Vagina (tissue), 2 donors: ENCODE measurements at places on chromosomes 3 and 15. TPM values are rescaled to one million over a fixed set of nuclear protein-coding genes. Genes with fewer than 3 reads are reported as not detected.

TGM4 gene
- not detected for total RNA-seq

DNA sequence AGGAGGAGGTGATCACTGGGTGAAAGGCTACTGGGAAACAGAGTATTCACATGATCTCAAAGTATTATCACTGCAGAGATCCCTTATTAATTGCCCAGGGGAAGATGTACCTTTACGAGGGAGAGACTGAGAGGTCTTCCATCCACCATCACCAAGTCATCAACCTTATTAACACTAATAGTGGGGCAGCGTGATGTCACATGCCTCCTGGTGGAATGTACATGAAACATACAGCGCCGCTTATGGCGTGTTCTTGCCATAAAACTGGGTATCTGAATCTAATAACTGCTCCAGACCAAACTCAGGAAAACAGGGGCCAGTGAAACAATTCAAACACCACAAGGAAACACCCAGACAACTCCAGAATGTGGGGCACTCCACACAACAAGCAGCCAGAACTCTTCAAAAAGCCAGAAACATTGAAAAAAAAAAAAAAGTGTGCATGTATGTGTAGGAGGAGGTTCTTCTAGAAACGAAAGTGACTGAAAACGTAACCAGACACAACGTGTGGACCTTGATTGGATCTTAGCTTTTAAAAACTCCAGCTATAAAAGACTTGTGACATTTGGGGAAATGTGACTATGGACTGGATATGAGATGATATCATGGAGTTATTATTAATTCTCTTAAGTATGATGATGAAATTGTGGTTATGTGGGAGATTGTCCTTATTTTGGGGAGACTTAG, 4.6 kb downstream of the STIMATE start:
- DNase-seq: peak; percentile 25

DNA sequence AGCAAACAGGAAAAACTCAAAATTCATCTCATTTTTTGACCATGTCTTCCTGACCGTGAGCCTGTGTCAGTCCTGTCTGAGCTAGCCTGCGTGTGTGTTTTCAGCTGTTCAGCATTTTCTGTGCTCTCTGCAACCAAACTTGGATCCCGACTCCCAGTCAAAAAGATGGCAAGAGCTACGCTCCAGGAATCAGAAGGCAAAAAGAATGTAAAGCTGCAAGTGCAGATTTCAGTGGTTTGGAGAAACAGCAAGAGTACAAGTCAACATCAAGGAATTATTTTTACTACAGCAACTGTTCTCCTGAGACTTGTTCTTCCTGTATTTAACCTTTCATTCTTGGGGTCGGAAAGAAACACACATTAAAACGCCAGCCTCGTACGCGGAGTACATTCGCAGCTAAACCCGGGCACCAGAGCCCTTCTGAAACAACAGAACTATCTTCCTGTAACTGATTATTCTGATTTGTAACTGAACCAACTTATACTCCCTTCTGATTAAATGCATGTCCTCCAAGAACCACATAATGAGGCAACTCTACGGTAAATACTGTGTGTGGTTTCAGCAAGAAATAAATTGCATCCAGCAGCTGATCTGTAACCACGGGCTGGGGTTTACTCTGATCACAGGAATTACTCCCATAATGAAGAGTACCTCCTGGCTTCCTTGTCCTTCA, 107.4 kb downstream of the LRIG1 start:
- DNase-seq: no peak

DNAJC13 gene
- 26.5 TPM for total RNA-seq

- DNase-seq: no peak
These were observed 112.2 kb upstream of the SLC6A11 start for GRCh38 chr3:10703875-10704274.

DNA sequence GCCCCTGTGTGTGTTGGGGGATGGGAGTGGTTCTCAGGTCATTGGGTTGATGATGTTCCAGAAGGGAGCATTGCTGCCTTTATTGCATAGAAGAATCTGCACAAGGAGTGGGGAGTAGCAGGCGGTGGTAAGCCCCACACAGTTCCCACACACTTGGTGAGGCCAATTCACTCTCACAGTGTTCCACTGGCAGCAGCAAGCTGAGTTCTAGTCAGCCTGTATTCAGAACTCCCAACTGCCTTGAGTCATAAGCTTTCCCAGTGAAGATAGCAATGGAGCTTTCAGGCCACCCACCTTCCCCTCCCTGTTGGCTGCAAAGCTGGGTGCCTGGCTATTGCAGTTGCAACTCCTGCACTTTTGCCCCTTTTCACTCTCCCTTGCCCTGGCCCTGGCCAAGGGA, 181.1 kb upstream of the RBMS3 start:
- DNase-seq: no peak

DNA sequence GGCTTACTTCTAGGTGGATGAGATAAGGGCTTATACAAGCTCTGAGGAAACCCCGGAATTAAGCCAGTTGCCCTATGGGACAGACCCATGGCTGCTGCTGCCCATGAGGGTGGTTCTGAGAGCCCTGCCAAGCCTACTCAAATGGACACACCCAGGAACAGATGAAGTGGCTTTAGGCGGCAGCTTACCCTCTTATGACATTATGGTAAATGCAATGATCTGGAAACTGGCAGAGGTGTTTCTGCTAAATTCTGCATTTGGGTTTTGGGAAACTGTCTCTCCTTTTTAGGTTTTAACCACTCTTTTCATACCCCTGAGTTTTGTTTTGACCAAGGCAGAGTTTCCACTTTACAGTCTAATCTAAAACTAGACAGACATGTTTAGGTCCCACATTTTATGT, 9.0 kb upstream of the ZBED2 start:
- DNase-seq: no peak

UCN2 gene
- 5.2 TPM for total RNA-seq

DNA sequence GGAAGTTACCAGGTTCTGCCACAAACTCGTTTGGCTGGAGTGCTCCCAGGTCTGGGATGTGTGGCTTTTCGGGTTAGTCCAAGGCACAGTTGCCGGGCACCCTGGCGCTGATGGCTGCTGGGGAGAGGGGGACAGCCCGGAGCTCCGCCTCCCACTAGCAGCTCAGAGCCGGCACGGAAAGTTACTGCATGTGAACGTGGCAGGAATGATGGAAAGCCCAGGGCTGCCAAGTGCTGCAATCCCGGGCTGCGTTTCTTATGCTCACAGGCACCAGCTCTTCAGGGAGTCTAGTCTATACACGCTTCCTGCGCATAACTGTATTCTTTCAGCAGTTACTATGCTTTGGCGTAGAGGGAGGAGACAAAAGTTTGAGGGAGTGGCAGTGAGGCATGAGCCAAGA, 141.8 kb upstream of the ICE2 start:
- DNase-seq: no peak

DNA sequence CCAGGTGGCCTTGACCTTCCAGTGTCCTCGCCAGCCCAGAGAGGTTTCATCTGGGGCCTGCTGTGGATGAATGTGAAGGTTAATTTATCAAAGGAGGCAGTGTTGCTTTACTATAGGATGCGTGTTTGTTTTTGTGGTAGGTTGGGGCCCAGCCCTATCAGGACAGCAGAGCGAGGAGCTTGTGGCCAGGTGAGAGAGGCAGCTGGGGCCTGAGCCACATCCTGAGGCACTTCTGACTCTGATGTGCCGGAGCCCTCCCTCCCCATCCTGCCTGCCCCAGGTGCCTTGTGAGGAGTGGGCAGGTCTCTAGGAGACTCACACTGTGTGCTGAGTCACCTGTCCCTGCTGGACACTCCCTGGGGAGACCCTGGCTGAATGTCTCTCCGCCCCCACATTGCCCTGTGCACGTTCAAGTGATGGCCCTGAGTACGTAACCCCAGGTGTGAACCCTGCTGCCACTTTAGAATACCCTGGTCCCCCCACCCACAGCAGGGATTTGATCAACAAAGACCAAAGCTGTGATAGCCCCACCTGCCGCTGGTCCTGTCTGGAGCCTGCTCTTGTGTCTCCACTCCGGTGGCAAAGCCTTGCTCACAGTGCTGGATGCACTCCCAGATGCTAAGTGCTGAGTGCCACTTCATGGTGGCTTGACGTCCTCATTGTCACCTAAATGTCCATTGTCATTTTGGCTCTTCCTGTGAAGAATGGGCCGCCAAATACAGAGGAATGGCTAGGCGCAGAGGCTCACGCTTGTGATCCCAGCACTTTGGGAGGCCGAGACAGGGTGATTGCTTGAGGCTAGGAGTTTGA, 16.0 kb downstream of the FBLN2 start:
- no peak for DNase-seq

DNA sequence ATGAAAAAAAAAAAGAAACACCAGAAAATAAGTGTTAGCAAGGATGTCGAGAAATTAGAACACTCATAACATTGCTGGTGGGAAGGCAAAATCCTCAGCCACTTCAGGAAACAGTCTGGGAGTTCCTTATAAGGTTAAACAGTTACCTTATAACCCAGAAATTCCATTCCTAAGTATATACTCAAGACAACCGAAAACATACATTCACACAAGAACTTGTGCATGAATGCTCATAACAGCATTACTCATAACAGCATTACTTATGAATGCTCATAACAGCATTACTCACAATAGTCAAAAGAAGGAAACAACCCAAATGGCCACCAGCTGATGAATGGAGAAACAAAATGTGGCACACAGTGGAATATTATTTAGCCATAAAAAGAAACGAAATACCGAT, 34.8 kb upstream of the DCP1A start:
- DNase-seq: no peak

GRCh38 chr15:58726867-58727266, 22.6 kb downstream of the ADAM10 start:
- DNase-seq: no peak

DNA sequence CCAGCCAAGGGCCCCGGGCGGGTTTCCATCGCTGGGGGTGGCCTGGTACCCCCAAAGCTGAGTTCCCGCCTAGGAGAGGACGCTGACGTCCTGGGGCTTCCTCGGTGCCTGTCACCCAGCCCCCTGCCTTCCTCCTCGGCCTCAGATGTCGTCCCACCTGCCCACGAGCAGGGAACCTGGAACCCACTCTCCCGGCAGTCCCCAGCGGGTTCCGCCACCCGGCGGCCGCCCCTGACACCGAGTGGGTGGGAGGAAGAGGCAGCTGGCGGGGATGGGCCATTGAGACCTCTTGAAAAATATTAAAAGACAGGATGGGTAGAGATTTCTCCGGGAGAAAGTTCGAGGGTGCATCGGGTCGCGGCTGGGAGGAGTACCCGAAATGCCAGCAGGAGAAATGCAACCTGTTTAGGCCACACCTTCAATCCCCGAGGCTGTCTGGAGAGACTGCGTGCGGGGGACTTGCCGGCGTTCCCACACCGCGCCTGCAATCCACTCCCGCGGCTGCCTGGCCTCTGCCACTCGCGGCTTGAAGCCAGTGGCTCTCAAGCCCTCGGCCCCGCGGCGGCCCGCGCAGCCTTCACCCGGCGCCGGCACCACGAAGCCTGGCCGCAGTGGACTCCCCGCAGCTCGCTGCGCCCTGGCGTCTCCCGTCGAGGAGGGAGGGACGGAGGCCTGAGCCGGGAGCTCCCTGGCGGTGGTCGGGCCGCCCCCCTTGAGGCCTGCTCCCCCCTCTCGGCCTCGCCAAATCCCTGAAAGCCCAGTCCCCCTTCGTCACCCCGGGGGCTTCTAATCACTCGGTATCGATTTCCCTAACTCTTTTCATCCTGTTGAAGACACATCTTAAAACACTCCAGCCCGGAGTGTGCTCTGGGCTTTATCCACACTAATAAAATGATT, 8.6 kb upstream of the NR2F2 start:
- no peak for DNase-seq

DNA sequence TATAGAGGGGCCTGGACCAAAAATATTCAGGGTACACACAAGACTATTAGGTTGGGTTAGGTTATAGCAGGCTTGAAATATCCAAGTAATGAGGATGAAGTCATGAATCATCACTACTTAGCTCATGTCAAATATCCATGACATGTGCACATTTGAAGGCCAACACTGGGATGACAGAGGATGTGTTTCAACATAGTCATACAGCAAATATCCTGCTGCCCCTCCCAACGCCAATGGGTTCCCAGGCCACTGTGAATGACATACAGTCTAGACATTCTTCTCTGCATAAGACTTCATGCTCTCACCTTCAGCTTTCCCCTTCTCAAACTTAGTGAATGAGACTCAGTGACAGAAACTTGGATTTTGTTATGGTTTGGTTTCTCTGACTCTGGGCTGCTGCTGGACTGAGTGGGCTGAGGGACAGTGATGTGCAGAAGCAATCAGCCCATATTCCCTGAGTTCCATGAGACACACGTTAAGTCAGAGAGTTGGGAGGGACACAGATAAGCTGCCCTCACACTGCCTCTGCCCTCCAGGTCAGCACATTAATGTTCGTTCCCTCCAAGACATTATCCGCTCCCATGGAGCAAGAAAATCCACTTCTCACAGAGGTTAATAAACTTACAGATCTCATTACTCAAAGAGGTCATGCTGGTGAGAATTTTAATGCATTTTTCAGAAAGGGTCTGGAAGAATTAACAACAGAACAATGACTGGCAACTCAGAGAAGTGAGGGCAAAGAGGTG, 15.4 kb downstream of the HOMER2 start:
- DNase-seq: no peak

DNA sequence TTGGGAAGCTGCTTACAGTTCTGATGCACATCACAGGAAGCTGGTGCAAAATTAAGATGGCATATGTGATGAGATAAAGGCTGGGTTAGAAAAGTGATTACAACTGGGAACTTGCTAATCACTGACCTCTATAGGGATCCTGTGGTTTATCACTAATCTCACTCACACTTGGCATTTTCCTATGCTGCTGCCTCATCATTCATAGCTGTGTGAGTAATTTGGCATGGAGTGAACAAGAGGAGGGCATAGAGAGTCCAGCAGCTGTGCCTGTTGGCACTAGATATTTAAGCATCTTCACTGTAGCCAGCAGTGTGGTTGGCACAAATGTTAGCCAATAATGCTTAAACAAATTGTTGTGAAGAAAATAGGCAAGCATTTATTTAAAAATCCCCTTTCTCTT, 217.7 kb upstream of the CGNL1 start:
- DNase-seq: no peak

CCDC191 gene
- total RNA-seq: 8.6 TPM

CLDN18 gene
- total RNA-seq: not detected

DNA sequence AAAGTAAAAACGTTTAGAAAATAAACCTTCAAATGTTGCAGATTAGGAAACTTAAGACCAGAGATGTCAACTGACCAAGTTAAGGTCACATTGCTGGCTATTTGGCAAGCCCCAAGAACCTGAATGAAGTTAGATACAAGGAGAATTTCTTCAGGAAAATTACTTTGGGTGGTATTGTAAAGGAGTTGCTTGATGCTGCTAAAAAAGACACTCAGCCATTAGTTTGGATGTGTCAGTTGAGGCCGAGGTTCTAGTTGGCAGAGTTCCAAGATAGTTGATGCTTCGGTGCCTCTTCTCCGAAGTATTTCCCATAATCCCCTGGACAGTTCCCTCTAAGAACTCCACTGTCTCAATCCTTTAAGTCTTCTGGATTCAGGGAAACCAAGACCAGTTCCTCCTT, 24.3 kb downstream of the SIAH2 start:
- DNase-seq: no peak

GRCh38 chr3:129116482-129116946, 5.1 kb downstream of the RAB43 start:
- no peak for DNase-seq

NIPA2 gene
- total RNA-seq: 23.1 TPM

LSAMP gene
- 3.9 TPM for total RNA-seq

GRCh38 chr3:112629425-112629824, 11.5 kb downstream of the CCDC80 start:
- DNase-seq: no peak

GRCh38 chr3:150414959-150415358, 6.9 kb downstream of the TSC22D2 start:
- DNase-seq: no peak
